Spinal cord (tissue), 10 donors: ENCODE measurements at places on chromosomes 16 and 17. TPM values are rescaled to one million over a fixed set of nuclear protein-coding genes. Genes with fewer than 3 reads are reported as not detected.

KRTAP1-1 gene
- polyA plus RNA-seq, result not detected

ABCC6 gene
- polyA plus RNA-seq, result 2.2 TPM

SRSF2 gene
- polyA plus RNA-seq, result 264 TPM

RND2 gene
- polyA plus RNA-seq, result 81.8 TPM

AANAT gene
- polyA plus RNA-seq, result 0.60 TPM

MPG gene
- 43.8 TPM for polyA plus RNA-seq

CCL16 gene
- 0.30 TPM for polyA plus RNA-seq
